AG10803 (cell line): ENCODE measurements at places on chromosomes 6 and 20.

DNA sequence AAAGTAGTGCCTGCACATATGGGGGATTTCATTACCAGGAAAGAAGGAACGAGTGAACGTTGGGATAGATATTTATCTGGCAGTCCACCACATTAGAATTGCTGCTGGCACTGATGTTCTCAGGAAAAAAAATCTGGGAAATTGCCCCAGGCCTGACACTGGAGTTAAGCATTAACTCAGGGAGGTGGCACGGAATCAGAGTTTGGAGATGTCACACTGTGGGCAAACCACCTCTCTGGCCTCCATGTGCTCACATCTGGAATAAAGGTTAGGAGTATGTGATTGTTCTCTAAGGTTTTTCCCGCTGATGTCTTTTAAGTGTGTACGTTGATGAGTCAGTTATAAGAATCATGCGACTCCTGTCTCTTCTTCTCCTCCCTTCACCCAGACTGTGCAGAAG, 7.9 kb downstream of the TGM3 start:
- no peak for DNase-seq

GRCh38 chr20:47857187-47857568, 71.9 kb upstream of the SULF2 start:
- no peak for DNase-seq

DNA sequence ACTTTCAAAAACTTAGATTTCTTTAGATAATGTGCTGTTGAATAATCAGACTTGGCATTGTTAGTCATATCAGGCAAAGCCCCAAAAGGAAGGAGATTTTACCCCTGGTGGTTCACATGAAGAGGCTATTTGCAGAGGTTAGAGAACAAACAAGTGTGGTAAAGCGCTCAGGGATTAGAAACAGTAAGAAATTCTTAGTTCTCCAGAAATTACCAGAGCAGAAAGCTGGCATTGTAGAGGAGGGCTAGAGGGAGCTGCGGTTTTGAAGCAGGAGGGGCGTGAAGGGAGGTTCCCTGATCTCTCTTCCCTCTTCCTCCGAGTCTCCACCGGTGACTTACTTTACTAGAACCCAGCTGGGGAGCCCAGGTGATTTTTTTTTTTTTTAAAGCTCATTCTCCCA, 10.2 kb downstream of the MYO6 start:
- DNase-seq: no peak

GRCh38 chr6:159665868-159666635, 27.0 kb downstream of the SOD2 start:
- no peak for DNase-seq

DNA sequence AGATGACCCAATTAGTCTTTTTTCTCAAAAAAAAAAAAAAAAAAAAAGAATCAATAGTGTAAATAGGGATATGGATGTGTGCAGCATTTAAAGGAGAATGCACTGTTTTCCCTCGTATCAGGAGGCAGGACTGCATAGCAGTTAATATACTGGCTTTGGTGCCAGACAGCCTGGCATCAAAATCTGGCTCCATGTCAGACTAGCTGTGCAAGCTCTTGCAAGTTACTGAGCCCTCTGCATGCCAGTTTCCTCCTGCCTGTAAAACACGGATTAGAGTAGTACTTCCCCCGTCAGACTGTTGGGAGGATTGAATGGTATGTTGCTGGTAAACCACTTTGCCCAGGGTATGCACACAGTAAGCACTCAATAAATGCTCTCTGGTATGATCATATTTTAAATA, 594.2 kb upstream of the CHD6 start:
- DNase-seq: no peak
